AG09309 (cell line): ENCODE measurements at places on chromosomes 6 and 20.

- DNase-seq: no peak
Measured at GRCh38 chr20:50118203-50118602, 5.3 kb upstream of the UBE2V1 start.

- no peak for DNase-seq
Measured at GRCh38 chr20:19375801-19376200, 163.4 kb downstream of the SLC24A3 start.

GRCh38 chr6:105021399-105021798 lies 64.5 kb downstream of the LIN28B start:
- no peak for DNase-seq

DNA sequence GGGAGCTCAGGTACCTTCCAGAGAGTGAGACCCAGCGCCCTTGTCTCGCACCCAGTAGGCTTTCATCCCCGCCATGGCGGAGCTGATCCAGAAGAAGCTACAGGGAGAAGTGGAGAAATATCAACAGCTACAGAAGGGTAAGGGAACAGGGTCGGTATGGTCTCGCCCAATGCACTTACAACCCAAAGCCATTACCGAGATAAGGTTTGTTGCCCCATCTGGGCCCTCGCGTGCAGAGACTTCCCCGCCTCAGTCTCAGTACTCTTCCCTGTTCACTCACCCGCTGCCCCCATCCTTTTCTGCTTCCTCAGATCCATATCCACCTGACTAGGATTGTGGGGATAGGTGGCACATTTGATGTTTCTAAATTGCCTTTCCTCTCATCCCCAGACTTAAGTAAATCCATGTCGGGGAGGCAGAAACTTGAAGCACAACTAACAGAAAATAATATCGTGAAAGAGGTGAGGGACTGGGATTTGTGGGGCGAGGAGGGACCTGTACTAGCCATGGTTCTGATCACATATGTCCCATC lies 449 bp downstream of the PFDN6 start:
- DNase-seq: no peak

GRCh38 chr6:44559486-44560270 lies 172.2 kb downstream of the CDC5L start:
- no peak for DNase-seq

GRCh38 chr6:88050140-88050818 lies 2.6 kb downstream of the SPACA1 start:
- DNase-seq: peak; percentile 4

DNA sequence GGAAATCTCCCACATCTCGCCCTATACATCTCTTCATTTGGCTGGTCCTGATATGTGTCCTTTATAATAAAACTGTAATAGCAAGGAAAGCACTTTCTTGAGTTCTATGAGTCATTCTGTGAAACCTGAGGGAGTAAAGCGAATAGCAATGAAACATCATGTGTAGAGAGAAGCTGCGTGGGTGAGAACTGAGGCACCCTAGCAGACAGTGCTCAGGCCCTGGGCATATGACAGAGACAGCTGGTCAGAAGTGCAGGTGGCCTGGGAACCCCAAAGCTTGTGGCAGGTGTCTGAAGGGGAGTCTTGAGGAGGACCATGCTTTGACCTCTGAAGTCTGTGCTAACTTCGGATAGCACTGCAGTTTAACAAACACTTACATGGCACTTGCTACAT lies 1.3 kb upstream of the BLOC1S5 start:
- DNase-seq: no peak

DNA sequence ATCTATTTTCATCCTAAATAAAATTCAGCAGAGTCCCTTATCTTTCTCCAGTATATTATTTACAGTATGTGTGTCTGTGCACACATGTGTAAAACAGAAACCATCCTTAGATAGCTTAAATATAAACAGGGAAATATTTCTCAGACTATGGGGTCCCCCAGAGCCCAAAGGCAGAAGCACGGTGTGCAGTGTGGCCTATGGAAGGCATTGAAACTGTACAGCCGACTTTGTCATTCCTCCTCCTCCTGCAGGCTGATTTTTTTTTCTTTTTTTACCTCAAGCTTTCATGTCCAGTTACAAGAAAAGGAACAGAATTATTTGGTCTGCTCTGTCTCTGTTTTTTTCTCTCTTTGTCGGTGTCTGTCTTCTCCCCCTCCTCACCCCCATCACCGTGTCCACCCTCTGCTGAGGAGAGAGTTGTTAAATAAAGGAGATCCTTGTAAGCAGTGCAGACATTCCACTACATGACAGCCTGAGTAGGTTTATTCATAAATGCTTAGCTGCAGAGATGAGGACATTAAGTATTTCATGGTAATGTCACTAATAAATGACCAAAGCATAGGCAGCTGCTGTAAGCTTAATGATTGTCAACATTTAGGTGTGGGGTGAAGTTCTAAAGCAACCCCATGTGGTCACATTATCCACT lies 31.8 kb upstream of the SLC35D3 start:
- no peak for DNase-seq

- DNase-seq: no peak
Measured at GRCh38 chr6:18577491-18577890, 190.3 kb downstream of the RNF144B start.

GRCh38 chr6:139243536-139243935 lies 48.3 kb downstream of the TXLNB start:
- no peak for DNase-seq

GRCh38 chr6:86782328-86782727 lies 155.0 kb upstream of the HTR1E start:
- no peak for DNase-seq

DNA sequence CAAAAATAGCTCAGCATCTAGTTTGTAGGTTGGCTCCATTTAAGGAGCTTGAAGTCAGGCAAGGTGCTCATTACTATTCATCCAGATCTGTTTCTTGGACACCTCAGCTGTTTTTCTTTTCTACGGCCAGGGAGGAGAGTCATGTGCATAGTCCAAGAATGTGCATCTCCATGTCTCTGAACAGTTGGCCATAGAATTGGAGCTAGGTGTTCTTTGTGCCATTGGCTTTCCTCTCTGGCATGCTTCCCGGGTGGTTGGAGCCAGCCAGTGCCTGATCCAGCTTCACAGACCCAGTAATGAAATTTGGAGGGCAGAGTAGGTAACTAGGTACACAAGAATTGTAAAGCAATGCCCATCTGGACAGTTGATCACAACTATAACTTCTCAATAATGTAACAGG lies 21.6 kb downstream of the EYA4 start:
- no peak for DNase-seq

DNA sequence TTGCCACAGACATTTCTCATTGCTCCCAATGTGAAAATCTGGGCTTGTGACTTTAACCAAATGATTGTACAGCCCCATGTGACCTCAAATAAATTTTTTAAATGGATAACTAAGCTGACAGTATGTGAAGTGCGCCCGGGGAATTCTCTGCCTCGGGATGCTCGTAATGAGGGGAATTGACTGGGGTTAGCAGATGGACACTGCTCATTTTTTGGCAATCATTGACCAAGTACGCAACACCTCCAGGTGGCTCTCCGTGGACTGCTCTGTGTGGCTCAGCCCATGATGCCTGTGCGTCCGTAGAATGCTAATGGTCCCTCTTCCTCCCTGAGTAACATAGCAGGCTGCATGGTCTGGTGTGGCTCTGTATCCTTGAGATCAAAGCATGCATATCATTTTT lies 42.4 kb downstream of the FARS2 start:
- DNase-seq: no peak

- no peak for DNase-seq
Measured at GRCh38 chr6:100266494-100267401, 198.0 kb downstream of the SIM1 start.

- DNase-seq: no peak
Measured at GRCh38 chr6:47157063-47157462, 114.9 kb upstream of the ADGRF1 start.

- no peak for DNase-seq
Measured at GRCh38 chr20:58054082-58054779, 174.2 kb downstream of the ANKRD60 start.

GRCh38 chr6:144346719-144347447 lies 61.7 kb downstream of the UTRN start:
- no peak for DNase-seq

GRCh38 chr20:33840160-33840559 lies 29.0 kb downstream of the CHMP4B start:
- no peak for DNase-seq

GRCh38 chr6:166156942-166157341 lies 10.7 kb downstream of the TBXT start:
- DNase-seq: no peak

GRCh38 chr20:35657271-35657670 lies 7.4 kb downstream of the CPNE1 start:
- no peak for DNase-seq

- DNase-seq: peak; percentile 70
Measured at GRCh38 chr6:27495386-27496135, 22.7 kb upstream of the ZNF184 start.

GRCh38 chr6:115983998-115984397 lies 76.7 kb downstream of the FRK start:
- no peak for DNase-seq

DNA sequence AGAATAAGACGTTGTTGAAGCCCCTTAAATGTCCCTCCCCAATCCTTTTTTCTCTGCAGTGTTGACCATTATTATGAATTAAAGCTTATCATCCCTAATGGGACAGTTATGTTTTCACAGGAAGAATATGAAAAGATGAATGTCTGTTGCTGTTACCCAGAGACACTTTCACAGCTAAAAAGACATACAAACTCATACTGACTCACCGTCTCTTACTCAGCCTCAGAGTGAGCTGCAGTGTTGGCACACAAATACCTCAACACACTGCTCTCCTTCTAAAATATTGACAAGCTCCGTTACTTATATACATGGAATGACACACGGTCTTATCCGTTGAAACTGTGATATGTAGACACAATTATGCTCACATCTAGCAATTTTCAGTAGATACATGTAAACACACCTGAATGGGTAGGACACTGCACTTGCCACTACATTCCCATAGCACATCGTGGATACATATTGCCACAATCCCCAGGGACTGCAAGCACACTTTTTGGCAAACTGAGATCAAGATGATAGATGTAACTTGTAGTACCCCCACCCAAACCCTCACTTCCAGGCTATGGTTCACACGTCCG lies 9.6 kb upstream of the SAPCD1 start:
- no peak for DNase-seq

DNA sequence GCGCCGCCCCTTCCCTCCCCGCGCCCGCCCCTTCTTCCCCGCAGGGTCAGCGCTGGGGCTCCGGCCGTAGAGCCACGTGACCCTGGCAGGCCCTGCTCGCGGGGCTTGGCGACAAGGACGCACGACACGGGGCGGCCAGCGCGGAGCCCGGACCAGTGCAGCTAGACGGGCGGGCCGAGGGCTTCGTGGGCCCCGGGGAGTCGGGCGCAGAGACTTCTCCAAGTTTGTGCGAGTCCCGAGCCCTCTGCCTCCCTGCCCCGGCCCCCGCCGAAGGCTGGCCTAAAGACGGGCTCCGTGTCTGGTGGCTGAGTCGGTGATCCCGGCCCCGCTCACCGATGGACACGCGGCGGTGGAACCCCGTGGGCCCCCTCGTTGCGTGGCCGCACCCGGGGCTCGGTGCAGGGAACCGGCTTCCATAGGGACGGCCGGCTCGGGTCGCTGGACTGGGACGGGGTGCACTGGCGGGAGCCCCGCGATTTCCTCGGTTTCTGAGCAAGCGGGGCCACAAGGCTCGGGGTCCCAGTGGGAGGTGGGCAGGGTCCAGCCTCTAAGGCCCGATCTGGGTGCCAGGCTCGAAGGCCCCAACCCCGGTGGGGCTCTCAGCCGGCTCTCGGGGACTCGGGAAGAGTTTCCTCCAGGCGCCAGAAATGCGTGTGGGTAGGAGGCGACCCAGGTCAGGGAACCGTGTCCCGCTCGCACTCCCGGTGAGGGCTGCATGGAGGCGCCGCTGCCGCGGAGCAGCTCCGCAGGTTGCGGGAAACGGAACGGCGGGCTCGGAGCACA lies 452 bp upstream of the GATA5 start:
- DNase-seq: no peak

GRCh38 chr20:62088258-62089127 lies 22.8 kb upstream of the TAF4 start:
- no peak for DNase-seq

- peak; percentile 72 for DNase-seq
Measured at GRCh38 chr6:129340983-129341382, 369.0 kb downstream of the ARHGAP18 start.

DNA sequence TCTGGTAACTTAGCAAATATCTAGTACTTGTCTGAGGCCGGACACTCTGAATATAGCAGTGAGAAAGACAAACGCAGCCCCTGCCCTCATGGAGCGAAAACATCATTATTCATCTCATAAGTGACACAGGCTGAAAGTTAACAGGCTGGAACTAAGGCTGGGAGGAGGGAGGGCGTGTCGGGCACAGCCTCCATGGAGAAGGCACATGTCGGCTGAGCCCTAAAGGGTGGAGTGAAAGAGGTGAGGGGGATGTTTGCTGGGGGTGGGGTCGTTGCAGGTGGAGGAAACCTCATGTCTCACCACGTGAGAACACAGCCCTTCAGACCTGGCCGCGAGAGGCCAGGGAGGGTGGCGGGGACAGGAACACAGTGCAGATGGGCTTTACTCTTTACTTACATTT lies 108.8 kb upstream of the FOXC1 start:
- no peak for DNase-seq

DNA sequence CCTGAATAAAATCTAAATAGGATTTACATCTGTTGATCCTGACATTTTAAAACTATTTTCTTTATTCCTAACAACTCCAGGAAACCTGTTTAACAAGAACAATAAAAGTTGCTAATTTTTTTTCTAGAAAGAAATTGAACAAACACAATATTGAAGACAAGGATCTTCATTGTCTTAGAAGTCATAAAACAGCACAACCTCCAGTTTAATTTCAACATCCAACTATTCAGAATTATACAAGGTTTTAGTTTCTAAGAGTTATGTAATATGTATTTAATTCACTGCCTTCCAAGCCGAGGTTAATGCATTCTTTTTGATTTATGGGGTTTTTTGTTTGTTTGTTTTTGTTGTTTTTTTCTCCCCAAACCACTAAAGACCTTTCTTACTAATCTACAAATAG lies 7.2 kb downstream of the BMP5 start:
- no peak for DNase-seq
